ENCODE measurements at places on chromosomes 7 and 10.

GRCh38 chr7:37686556-37687345, 3.2 kb downstream of the GPR141 start:
- DNase-seq: no peak

DNA sequence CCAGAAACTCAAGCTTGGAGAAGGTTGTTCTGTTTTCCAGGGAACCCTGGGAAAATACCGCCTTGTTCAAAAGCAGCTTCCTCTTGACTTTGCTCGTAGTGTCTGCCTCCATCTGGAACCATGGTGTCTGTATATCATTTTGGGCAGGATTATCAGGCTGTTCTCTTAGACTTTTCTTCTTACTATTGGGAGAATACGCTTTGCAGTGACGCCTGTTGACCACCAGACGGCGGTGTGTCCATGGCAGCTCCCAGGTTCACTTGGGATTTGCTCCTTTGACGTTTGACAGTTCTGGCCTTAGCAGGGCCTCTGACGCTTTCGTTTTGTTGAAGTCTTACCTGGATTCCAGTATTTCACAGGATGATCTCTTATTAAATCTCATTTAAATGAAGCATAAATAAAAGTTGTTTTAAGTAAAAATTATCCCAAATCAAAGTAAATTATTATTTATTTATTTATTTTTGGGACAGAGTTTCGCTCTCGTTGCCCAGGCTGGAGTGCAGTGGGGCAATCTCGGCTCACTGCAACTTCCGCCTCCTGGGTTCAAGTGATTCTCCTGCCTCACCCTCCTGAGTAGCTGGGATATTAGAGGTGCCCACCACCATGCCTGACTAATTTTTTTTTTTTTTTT, 41.8 kb upstream of the GJD4 start:
- no peak for DNase-seq

DNA sequence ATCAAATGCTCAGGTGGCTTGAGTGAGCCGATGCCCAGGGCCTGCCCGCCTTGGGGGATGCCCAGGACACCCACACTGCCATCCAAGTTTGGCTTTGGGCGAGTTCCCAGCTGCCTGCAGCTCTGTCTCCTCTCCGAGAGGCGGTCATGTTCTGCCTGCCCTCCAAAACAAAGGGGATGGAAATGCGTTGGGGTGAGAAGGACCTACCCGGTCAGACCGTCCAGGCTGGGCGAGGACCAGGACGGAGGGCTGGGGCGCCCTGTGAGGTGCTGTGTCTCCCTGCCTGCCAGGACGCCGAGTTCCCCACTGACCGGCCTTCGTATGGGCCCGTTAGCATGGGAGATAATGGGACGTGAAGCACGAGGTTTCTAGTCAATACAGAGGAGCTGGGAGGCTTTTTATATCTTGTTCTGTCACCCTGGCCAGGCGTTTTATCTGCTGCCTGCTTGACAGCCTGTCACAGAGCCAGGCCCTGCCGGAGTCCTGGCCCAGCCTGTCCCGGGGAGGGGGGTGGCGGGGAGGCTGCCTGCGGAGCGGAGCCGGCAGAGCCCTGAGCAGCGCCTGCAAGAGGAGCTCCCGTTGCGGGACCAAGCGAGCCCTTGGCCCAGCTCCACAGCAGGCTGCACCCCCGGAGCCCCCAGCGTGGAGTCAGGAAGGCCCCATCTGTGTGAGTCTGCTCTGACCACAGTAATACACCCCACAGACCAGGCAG, 22.0 kb upstream of the ELFN1 start:
- DNase-seq: no peak

DNA sequence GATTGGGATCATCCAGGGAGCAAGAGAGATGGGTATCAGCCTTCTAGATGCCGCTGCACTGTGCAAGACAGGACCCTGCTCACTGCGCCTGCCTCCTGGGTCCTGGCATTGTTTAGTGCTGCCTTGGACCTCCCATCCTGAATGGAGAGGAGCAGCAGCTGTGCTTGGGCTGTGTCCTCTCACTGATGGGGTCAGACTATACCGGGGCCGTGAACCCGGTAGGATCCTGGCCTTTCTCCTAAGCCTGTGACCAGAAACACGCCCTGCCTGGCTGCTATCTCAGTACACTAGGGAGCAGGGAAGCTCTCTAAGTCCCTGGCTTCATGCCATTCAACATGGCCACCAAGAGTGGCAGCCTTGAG, 309.4 kb upstream of the ZNF32 start:
- DNase-seq: no peak

- no peak for DNase-seq
Observed at GRCh38 chr7:27145914-27146412, 1.6 kb downstream of the HOXA6 start.

GRCh38 chr7:55310287-55311025, 54.7 kb upstream of the LANCL2 start:
- DNase-seq: no peak

DNA sequence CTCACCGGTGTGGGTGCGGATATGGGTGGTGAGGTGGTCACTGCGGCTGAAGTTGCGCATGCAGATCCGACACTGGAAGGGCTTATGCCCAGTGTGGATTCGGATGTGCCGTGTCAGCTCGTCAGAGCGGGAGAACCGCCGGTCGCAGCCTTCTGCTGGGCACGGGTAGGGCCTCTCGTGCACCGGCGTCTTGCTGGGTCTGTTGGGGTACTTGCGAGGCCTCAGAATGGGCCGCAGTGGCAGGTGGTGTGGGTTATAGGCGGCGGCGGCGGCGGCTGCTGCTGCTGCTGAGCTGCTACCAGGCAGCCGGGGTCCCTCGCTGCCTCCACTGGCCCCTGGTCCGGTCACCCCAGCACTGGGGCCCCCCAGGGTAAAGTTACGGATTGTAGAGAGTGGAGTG, 2.7 kb downstream of the EGR2 start:
- DNase-seq: no peak

DNA sequence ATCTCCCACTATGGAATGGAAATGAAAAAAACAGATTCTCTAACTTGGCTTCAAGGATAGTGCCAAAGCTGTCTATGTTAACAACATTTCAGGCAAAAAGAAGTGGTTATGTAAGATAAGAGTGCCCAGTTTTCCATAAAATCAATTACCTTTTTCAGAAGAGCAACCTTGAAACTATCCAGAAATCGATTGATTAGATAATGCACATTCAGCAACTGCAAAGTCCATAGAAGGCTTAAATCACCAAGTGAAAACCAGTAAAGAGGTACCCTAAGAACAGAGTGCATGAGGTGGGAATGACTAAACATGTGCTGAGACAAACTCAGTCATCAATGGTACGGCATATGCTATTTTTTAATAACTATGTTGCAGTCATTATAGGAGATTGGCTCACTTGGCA, 71.9 kb upstream of the TNKS2 start:
- DNase-seq: no peak

DNA sequence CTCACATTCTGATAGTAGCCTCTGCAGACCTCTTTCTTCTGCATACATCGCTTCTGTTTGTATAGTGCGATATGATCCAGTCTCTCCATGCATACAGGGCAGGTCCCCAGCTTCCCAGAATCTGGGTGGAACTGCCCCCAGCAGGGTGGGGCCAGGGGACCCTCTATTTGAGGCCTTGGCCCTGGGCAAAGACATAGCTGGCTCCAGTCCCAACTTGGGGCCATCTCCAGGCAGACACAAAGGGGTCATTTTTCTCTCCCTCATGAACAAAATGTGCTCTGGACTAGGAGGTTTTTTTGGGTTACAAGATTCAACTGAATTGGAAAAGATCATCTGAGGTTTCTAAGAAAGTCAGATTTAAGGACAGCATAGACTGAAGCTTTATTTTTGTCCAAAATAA, 21.1 kb upstream of the HSPA12A start:
- no peak for DNase-seq

DNA sequence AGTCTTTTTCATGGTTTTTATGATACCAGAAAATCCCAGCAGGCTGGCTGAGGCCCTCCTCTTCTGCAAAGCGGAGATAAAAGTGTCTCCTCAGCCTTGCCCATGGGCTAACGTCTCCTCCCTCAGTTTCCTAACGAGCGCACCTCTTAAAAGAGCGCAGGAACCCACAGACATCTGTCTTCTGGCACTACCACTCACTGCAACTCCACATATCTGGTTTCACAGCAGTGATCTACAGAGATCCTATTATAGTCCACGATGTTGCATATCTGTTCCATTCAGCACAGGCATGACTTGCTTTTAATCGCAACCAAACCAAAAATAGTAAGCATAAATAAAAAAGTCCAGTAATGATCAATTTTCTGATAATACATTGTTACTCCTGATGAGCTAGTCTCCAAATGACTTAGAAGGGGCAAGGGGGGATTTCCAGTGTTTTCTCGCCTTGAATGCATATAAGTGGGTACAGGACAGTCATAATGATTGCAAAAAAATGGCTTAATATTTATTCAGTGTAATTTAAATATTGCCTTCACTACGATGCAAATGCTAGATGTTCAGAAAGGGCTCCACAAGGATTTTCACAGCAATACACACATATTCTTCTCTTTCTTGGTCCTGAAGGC, 20.9 kb downstream of the ANKRD22 start:
- no peak for DNase-seq

- DNase-seq: no peak
Observed at GRCh38 chr7:47285860-47286491, 295.9 kb downstream of the TNS3 start.

DNA sequence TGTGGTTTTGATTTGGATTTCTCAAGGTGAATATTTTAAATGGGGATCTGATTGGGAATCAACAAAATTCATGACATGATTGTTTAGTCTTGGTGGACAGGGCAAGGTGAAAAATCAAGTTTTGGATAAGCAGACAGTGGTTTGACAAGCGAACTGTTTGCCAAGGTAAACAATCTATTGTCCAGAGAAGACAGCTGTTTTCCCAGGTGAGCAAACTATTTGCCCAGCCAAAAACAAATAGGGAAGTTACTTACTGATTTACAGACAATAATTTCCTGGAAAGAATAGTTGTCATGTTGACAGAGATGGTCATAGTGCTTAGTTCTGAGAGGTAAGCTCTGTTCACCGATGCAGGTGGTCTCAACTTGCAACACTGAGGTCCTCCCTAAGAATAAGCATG, 94.0 kb upstream of the STEAP1B start:
- no peak for DNase-seq

GRCh38 chr10:30199376-30200016, 140.1 kb upstream of the JCAD start:
- DNase-seq: no peak

DNA sequence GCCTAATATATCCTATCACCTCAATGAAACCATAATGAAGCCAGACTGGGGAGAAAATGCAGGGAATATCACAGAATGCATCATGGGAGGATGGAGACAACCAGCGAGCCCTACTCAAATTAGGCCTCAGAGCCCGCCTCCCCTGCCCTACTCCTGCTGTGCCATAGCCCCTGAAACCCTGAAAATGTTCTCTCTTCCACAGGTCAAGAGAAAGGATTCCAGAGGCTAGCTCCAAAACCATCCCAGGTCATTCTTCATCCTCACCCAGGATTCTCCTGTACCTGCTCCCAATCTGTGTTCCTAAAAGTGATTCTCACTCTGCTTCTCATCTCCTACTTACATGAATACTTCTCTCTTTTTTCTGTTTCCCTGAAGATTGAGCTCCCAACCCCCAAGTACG, 31.5 kb downstream of the PRSS2 start:
- DNase-seq: no peak

GRCh38 chr7:13327669-13328068, 640.2 kb downstream of the ARL4A start:
- DNase-seq: peak; percentile 4

GRCh38 chr10:99042051-99042771, 193.4 kb downstream of the HPSE2 start:
- DNase-seq: no peak

GRCh38 chr10:79098596-79099015, 29.8 kb downstream of the ZMIZ1 start:
- DNase-seq: no peak

DNA sequence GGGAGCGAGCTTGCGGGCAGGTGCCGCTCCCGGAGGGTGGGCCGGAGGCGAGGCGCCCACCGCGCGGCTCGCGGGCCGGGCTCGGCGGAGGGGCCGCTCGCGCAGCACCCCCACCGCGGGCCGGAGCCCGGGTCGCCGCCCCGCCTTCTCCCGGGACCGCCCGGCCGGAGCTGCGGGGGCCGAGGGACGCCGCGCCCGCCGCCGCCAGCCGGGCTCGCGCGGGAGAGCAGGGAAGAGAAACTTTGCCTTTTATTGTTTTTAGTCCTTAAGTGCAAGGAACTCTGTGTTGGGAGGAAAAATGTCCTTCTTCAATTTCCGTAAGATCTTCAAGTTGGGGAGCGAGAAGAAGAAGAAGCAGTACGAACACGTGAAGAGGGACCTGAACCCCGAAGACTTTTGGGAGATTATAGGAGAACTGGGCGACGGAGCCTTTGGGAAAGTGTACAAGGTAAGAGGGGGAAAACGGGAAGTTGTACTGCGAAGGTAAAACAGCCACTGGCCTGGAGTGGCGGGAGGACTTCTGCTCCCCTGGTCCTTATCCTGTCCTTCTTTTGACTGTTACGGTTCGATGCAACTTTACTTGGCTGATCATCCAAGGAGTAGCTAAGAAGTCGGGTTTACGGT, 620 bp downstream of the SLK start:
- DNase-seq: peak; percentile 29

DNA sequence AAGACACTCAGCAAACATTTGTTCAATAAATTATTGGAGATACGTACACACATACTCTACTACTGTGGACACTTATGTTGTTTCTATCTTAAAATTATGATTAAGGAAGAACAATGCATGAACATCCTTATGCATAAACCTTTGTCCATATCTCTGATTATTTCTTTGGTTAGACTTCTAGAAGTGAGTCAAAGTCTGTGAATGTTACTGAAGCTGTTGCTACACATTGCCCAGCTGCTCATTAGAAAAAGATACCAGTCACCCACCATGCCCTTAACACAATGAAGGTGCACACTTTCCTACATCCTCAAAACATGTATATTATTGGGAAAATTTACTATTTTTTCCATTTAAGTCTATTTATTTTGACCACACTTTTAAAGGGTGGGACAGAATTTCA, 1.4 kb upstream of the CLRN3 start:
- no peak for DNase-seq

GRCh38 chr10:82801289-82801688, 926.3 kb downstream of the NRG3 start:
- no peak for DNase-seq

DNA sequence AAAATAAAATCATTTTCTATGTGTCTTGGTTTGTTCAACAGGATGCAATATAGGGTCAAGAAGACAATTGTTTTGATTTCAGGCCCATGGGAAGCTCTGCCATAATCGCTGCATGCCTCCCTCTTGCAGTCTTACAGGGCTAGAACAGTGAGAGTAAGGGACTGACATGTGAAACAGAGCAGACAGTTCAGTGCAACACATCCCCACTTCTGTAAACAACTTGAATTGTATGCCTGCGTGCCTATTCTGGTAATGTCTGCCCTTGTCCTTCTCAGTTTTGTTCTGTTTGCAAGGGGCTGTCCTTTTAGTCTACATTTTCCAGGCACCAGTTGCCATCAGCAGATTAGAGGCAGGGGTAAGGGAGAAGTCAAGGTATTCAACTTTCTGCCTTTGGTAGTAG, 34.8 kb upstream of the GPR37 start:
- no peak for DNase-seq

- DNase-seq: no peak
Observed at GRCh38 chr7:28481091-28481926, 69.0 kb downstream of the CREB5 start.

- DNase-seq: no peak
Observed at GRCh38 chr7:277228-277627, 12.7 kb upstream of the FOXL3 start.
